Inflammatory macrophage treated with lipopolysaccharide for 1 hour (primary cell): ENCODE measurements at places on chromosomes 6 and 20.
A peak's percentile ranks its signal among the peaks of the same experiment; 100 is the strongest.

DNA sequence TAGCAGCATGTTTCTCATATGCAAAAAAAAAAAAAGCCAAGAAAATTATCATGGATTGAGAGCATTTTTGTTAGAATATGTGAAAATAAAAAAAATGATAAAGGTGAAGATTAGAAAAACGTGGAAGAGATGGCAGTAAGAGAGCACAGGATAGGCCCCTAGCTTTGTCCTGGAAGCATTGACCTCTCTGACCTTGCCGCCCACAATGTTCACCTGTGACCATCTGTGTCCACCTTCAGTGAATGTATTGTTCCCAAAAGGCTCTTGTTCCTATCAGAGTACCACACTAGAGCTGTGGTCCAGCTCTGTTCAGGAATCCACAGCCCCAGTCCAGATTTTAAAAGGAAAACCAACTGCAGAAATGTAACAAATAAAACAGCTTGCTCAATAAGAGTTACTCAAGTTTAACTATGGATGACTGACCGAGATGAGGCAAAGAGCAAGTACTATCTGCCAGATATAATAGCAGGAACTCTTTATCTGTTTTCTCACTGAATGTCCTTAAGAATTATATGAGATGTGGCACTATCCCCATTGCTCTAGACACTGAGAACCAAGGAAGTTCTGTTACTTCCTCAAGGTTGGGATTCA lies 287.7 kb upstream of the STXBP5 start:
- peak; percentile 45 for DNase-seq

DNA sequence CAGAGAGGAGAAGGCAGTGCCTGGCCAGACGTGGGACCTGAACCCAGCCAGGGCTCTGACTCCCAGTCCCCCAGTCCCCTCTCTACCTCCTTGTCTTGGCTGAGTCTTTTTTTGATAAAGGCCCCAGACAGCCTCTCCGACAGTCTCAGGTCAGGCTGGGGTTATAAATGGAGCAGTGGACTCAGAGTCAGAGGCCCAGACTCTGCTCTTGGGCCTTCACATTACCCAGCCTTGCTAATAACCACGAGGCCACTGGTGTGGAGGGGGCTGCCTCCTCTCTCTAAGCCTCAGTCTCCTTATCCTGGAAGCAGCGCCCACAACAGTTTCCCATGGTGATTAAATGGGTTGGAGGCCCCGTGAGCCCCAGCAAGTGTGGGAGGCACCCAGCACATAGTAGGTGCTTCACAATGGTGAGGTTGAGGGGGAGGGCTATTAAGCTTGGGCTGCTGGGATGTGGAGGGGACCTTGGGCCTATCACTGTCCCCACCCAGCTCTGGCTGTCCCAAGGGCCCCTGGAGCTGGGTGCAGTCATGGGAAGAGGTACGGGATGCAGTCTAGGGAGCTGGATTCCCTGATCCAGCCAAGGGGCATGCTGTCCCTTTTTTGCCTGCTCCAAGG lies 35.7 kb downstream of the TGM2 start:
- no peak for DNase-seq

DNA sequence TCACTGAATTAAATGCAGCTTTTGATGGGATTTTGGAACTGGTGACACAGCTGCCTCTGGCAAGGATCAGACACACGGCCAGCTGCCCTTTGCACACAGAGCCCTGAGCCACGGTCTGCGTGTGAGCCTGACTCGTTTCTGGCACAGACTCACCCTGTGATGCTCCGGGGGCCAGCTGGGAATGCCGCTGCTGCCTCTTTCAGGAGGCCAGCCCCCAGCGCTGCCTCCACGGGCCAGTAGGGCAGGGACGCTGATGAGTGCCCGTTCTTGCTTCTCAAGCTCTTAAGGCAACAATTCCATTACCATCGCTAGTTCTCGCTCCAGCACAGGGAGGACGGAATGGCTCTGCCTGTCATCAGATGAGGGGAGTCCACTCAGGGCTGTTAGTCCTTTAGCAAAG lies 61.6 kb downstream of the IRF4 start:
- no peak for DNase-seq

- DNase-seq, result no peak
These were observed 166.3 kb downstream of the MANEA start for GRCh38 chr6:95743591-95743990.

DNA sequence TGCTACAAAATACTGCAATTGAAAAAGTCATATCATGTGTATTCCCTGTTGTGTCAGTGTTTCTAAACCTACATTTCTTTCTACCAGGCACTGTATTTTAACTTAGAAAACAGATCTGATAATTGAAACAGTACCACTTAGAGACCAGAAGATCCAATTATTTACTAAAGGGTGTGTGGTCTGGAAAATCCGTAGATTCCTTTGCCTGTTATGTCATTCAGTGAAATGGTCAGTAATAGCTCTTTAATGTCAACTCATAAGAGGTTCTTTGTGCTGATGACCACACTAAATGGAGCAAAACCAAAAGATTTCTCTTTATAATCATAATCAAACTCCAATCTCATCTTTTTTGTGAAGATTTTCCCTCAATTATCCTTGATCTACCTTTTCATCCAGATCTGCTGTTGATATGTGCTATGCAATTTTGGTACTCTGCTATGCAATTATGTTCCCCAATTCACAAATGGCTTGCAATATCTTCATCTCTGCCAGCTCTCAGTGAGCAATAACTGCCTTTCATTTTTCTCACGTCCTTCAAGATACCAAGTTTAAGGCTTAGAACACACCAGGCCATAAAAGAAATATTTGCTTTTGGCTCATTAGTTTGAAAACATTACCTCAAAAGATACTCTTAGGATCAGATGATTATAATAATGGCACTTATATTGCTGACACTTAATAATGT lies 165.5 kb downstream of the MOXD1 start:
- no peak for DNase-seq

GRCh38 chr20:61135968-61136367 lies 116.1 kb upstream of the CDH4 start:
- no peak for DNase-seq

DNA sequence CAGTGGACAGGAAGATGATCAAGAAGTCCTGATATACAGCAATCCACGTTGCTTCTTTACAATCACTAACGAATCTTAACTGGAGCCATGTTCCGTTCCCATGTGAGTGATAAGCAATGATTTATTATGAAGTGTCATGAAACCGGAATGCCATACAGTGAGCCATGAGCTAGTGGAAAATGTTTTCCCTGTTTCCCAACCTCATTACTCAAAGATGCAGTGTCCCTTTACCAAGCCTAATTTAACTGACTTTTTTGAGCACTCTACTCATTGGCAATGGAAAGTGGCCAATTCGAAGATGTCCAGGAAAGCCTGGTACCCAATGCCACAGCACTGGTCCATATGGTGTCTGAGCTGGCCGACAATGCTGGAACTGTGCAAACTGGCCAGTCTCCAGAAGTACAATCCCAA lies 148.3 kb downstream of the ZNF217 start:
- DNase-seq, result no peak

DNA sequence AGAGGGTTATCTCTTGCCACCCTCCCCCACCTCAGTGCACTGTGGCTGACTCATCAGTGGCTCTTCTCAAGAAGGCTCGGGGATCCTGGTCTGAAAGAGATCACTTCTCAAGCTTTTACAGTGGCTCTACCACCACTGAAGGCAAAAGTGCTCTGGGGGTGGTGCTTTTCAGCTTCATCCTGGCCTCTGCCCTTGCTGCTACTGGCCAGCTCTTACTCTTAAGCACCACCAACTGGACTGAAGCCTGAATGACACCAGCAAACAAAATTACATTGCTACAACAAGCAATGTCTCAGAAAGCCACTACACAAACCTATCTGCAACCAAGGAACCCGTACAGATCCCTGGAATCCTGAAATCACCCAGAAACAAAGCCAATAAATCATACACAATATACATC lies 402.1 kb downstream of the EPHA7 start:
- no peak for DNase-seq

GRCh38 chr6:7004581-7005297 lies 103.0 kb upstream of the RREB1 start:
- DNase-seq, result peak; percentile 47

GRCh38 chr20:23637282-23638221 lies at the start of gene CST3:
Gene CST3 (minus strand): TSS chr20:23637955. CDS start chr20:23637862, 93 bp downstream.
- DNase-seq, result peak; percentile 65

DNA sequence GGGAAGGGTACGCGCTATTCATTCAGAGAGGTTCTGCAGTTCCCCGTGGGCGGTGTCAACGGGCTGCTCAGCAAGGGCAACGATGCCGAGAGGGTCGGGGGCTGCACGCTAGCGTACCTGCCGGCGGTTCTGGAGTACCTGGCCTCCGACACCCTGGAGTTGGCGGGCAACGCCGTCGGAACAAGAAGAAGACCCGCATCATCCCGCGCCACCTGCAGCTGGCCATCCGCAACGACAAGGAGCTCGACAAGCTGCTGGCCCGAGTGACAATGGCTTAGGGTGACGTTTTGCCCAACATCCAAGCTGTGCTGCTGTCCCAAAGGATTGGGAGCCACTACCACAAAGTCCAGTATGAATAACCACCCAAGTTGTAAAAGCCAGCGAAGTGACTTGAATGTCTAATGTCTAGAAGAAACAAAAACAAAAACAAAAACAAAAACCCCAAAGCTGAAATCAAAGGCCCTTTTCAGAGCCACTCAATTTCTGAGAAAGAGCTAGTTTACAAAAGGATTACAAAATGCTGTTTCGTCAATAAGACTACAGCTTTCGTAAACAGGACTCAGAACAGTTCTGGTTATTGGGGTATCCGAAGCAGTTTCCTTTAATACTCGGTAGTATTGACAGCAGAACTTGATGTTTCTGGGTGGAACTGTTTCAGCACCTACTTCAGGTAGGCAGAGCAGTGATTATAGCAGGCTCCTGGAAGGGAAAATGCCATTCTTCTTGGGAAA lies 21.9 kb upstream of the SLC17A4 start:
- DNase-seq, result no peak

GRCh38 chr6:163679753-163680152 lies 265.2 kb downstream of the QKI start:
- DNase-seq, result no peak

DNA sequence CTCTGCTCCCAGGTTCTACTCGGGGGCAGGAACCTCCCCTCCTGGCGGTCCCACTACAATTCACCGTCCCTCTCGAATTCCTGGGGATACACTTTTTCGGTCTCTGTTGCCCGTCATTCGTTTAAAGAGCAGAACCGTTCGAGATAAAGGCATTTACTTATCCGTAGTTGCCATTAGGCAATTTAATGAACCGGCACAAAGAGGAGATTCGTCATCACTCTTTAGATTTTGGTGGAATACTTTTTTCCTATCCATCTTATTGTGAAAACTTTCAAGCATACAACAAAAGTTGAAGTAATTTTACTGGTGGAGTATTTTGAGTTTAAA lies 1.2 kb upstream of the CD24 start:
- DNase-seq, result no peak

DNA sequence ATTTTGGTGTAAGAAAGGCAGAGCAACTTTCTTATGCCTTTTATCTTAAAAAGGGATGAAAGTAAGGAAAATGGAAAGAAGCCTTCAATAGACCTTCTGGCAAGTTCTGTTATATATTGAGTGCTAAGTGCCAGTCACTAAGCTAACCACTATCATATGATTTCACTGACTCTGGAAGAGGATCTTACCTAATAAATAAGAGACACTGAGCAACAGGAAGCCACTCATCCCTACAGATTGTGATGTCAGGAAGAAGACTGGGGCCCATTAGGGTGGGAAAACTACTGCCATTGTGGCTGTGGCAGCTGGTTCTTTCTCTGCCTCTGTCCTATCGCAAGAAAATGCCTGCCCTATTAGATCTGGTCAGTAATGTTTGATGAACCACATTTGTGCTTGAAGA lies 89.6 kb downstream of the AIG1 start:
- peak; percentile 44 for DNase-seq

DNA sequence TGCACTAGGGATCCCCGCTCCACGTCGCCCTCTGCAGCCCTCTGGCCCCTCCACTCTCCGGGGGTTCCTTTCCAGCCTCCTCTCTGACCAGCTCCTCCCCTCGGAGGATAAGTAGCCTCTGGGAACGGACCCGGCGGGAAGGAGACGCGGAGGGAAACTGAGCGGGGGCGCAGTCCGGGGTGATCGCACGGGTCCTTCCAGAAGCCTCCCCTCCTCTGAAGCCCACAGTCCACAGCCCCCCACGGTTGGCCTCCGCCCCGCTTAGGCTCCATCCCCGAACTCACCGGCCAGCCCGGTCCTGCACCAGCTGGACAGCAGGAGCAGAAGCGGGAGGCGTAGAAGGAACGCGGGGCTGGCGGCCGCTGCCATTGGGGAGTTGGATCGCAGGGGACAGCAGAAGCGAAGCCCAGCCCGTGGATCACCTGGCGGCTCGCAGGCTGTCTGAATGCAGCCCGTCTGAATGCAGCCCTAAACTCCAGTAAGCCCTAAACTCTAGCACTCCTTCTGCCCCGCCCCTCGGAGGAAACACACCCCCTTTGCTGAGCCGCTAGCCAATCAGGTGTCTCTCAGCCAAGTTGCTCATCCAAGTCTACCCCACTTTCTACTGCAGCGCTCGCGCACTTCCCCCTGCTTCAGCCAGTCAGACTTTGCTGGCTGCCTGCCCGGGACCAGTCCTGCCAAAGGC lies at the start of gene RAET1G:
RAET1G (minus strand) TSS at position 480 of the 685 bp plus-strand sequence; CDS start at position 369, 111 bp downstream.
- DNase-seq, result peak; percentile 75

GRCh38 chr6:71419217-71420094 lies 130.8 kb downstream of the OGFRL1 start:
- no peak for DNase-seq

DNA sequence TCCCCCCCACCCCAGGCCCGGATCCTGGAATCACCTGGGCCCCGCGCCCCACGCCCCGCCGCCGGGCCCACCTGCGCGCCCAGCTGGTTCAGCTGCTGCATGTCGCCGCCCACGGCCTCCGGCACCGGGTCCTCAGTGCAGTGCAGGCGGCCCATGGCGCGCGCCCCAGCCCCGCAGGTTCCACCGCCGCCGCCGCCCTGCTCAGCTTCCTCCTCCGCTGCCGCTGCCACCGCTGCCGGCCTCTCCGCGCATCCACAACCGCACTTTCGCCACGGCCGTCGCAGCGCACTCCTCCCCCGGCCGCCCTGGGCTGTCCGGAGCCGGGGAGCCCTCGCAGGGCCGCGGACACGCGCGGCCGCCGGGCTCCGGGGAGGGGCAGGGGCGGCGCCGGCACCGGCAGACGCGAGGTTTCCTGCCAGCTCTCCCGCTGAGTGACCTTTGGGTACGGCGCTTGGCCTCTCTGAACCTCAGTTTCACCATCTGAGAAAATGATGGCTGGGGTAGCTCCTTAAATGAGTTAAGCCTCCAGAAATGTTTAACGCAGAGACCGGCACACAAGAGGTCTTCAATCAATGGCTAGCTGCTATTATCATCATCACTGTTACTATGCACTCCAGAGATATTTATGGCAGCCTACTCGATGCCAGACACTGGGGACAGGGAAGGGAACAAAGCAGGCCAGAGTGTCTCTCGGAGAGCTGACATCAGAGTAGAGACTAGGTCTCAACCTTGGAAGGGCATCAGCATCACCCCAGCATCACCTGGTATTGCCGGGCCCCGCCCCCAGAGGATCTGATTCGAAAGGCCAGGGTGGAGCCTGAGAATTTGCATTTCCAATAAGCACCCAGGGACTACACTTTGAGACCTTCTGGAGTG lies at the start of gene COMMD7:
COMMD7 (minus strand) TSS at position 231 of the 876 bp plus-strand sequence; CDS start at position 155, 76 bp downstream.
- peak; percentile 75 for DNase-seq

- no peak for DNase-seq
These were observed 169.1 kb upstream of the CST7 start for GRCh38 chr20:24779946-24780345.
